Right lobe of liver (tissue), 6 donors: ENCODE measurements at places on chromosomes 13 and 19. TPM values are rescaled to one million over a fixed set of nuclear protein-coding genes. Genes with fewer than 3 reads are reported as not detected.

GRCh38 chr13:34152409-34152808 is 334.5 kb downstream of the RFC3 start:
- H3K27ac ChIP-seq = no peak overlapping the region
- no peaks in the 10 kb centered on the region for H3K4me1 ChIP-seq
- no peaks in the 10 kb centered on the region for H3K27me3 ChIP-seq
- H3K4me3 ChIP-seq = no peak overlapping the region

GRCh38 chr13:70985371-70985770 is 877.1 kb upstream of the KLHL1 start:
- no peaks in the 10 kb centered on the region for H3K36me3 ChIP-seq
- no peak for DNase-seq
- no peaks in the 10 kb centered on the region for H3K27me3 ChIP-seq
- no peaks in the 10 kb centered on the region for H3K4me1 ChIP-seq

- H3K4me1 ChIP-seq = no peaks in the 10 kb centered on the region
- H3K4me3 ChIP-seq = no peak overlapping the region
- no peak overlapping the region for H3K27ac ChIP-seq
- no peak for DNase-seq
- no peaks in the 10 kb centered on the region for H3K36me3 ChIP-seq
- no peaks in the 10 kb centered on the region for H3K27me3 ChIP-seq
Measured at GRCh38 chr19:16936901-16937300, 48.1 kb downstream of the F2RL3 start.

DNA sequence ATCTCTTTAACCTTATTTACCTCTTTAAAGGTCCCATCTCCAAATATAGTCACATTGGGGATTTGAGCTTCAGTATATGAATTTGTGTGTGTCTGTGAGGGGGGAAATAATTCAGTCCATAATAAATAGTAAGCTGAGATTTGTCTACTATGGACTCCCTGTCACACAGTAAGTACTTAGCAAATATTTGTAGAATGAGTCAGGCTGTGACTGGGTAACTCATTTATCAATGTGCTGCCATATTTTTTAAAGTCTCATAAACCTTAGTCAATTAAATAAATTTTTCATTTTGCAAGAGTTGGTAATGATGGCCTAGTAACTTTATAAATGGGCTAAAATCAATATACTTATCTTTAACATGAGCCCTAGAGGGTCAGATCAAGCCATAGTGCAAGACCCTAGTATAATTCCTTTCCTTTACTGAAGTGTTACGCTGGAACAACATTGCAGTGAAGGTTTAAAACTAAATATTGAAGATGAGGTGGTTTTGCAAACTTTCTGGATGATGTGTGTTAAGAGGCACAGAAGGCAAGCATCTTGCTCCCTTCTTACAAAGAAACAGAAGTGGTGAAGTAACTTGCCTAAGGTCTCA is 305.1 kb downstream of the KCNRG start:
- no peak overlapping the region for H3K4me3 ChIP-seq
- no peaks in the 10 kb centered on the region for H3K4me1 ChIP-seq
- no peaks in the 10 kb centered on the region for H3K36me3 ChIP-seq
- H3K27ac ChIP-seq = no peak overlapping the region
- H3K27me3 ChIP-seq = no peaks in the 10 kb centered on the region

DNA sequence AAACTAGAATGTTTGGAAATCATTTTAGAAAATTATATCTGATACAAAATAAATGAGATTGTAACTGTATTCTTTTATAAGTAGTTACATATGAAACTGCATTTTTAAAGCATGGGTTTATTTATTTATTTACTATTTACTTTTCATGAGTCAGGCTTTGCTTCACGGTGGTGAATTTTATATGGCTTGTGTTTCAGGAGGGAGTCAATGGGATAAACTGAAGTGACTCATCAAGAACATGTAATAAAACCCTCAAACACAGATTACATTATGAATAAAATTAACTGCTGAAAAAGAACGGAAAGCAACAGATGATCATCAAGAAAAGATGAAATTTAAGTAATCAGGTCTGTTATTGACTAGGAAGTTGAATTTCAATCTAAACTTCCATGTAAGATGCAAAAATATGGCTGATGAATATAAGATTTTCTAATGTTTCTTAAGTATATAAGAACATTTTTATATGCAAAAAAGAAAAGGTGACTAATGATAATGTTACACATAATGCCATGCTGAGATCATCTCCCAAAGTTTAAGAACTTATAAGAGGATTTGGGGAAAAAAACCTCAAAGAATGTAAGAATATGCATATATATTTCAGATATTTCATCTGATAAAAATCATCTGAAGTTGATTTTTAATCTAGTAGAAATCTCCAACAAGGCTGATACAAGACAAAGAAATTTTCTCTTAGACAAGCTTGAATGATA is 383.6 kb downstream of the SLITRK1 start:
- H3K36me3 ChIP-seq = no peaks in the 10 kb centered on the region
- DNase-seq = no peak
- no peak overlapping the region for H3K4me3 ChIP-seq
- no peaks in the 10 kb centered on the region for H3K4me1 ChIP-seq
- H3K27ac ChIP-seq = no peak overlapping the region

DNA sequence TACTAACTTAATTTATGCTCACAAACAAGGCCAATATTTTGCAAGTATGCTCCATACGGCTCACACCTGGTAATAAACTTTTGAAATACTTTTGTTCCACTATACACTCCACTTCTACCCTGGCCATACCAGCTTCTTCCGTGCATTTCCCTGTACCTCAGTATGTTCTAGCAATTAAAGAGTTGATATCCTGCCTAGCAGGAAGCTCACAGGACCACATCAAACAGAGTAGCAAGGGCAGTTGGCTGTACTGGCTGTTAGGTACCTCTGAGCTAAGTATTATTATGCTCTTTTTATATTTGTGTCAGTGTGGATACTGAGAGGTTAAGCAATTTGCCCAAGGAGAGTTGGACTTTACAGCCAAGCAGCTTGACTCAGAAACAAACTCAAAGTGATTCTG is 257.7 kb downstream of the SLITRK6 start:
- H3K27me3 ChIP-seq = no peaks in the 10 kb centered on the region
- H3K4me1 ChIP-seq = no peaks in the 10 kb centered on the region
- H3K4me3 ChIP-seq = no peak overlapping the region
- H3K36me3 ChIP-seq = no peaks in the 10 kb centered on the region
- no peak overlapping the region for H3K27ac ChIP-seq

DNA sequence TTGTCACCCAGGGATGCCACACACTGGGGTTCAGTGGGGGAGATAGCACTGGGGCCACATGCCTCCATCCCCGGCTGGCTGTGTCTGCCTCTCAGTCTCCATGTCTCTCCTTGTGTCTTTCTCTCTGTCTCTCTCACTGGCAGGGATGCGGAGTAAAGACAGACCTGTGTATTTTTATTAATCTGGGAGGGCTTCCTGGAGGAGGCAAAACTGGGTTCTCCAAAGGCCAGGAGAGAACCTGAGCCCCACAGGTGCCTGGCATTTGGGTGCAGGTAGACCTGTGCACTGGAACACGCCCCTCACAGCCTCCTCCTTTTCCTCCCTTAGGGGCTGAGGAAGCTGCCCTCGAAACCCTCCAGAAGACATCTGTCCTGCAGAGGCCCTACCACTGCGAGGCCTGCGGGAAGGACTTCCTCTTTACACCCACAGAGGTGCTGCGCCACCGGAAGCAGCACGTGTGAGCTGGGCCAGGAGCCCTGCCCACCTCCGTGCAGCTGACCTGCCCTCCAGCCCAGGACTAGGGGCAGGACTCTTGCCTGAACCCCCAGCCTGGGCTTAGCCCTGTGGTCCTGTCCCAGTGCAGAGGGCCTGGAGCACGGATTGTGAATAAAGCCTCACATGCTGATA is 32.7 kb downstream of the DHX34 start:
- H3K27ac ChIP-seq = no peak overlapping the region
- H3K27me3 ChIP-seq = no peaks in the 10 kb centered on the region
- H3K4me3 ChIP-seq = no peak overlapping the region
- H3K36me3 ChIP-seq = peaks cover 26% of the 10 kb centered on the region
- DNase-seq = no peak
- H3K4me1 ChIP-seq = no peaks in the 10 kb centered on the region

The CACNG7 gene
- not detected for total RNA-seq

The CLDND2 gene
- total RNA-seq = not detected

The USPL1 gene
- total RNA-seq = 8.9 TPM
